ENCODE measurements at places on chromosomes 1 and 21.

- no peak for DNase-seq
Observed at GRCh38 chr1:184462155-184462554, 75.3 kb downstream of the C1orf21 start.

GRCh38 chr1:193607787-193608186, 421.4 kb upstream of the B3GALT2 start:
- no peak for DNase-seq

DNA sequence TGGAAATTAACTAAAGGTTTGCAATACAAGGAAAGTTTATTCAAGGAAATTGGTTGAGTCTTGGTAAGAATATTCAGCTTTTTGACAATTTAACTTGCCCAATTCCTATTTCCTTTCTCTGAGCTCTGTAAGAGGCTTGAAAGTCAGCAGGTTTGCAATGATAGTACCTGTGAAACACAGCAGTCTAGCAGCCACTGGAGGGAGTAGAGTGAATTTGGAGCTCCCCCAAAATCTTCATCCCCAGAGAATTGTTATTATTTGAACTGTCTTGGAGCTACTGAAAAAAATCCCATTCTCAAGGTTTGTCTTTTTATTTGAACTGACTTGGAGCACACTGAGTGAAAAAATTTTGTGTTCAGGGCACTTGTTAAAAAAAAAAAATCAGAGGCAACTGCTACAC, 654.2 kb upstream of the PKN2 start:
- no peak for DNase-seq

- DNase-seq: no peak
Observed at GRCh38 chr1:30675761-30676160, 47.6 kb downstream of the MATN1 start.

DNA sequence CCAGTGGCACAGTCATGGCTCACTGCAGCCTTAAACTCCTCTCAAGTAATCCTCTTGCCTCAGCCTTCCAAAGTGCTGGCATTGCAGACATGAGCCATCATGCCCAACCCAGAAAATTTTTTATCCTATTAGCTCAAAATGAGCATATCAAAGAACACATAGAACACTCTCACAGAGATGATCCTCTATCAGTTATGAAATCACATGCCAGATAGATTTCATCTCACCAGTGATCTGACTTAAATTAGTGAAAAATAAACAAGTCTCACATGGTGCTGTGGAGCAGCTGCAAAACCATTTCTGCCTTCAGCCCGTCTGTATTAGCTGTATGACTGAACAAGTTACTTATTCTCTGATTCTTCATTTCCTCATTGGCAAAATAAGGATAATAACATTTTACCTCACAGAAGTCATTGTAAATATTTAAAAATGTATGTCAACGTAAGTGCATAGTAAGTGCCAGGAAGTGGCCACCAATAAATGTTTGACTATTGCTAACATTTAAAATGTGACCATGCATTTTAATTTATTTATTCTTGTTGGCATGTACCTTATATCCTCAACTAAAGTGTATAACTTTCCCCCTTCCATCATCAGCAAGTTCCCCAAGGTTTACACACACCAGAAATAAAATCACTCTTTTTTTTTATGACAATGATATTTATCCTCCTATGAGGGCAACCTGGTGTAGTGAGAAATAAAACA, 29.0 kb upstream of the SLC19A2 start:
- DNase-seq: no peak

- DNase-seq: no peak
Observed at GRCh38 chr1:58710190-58711085, 10.6 kb upstream of the MYSM1 start.

DNA sequence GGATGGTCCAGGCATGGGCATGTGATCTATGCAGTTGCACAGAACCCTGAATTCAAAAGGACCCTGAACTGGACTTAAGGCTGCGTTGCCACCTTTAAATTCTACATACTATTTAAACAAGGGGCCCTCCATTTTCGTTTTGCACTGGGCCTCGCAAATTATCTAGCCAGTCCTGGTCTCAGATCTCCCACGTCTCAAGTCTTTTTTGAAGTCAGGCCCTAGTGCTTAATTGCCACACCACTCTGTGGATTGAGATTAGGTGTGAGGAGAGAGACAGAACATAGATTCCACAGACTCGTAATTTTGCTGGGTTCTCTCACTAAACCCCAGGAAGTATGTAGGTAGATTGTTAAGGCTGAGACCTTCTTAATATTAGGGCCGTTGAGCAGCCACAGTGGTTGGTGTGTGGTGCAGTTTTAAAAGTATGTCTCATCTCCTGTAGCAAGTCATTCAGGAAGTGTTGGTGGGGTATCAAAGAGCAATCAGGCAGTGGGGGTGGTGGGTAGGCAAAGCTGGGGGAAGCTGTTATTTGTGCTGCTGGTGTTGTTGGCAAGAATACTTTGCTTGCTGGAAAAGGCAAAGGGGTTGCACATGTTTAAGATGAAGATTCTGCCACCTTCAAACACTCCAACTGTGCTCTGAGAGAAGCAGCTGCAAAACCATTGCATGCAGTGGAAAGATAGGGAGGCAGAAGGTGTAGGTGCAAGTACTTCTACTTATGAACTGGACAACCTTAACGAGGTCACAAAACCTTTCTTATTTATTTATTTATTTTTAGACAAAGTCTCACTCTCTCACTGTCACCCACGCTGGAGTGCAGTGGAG, 11.2 kb downstream of the CD84 start:
- peak; percentile 62 for DNase-seq

DNA sequence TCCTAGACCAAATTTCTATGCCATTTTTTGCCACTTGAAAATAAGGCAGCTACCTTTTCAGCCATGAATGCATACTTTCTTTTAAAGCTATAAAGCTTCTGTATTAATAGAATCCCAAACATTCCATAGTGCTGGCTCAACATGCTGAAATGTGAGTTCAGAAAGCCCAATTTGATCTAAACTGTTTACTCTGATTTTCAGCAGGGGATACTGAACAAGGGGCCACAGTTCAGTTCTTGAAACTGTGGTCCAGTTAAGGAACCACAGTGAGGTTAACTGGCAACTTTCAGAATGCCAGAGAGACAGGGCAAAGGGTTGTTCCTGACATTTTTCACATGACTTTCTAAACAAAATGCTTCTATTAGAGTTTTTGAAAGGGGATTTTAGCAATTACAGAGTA, 85.7 kb upstream of the COL11A1 start:
- DNase-seq: no peak

GRCh38 chr21:36250423-36251075, 69.4 kb upstream of the MORC3 start:
- DNase-seq: no peak

GRCh38 chr1:24317956-24318614, 1.1 kb upstream of the GRHL3 start:
- no peak for DNase-seq

- no peak for DNase-seq
Observed at GRCh38 chr1:234542211-234542850, 63.4 kb upstream of the TARBP1 start.

DNA sequence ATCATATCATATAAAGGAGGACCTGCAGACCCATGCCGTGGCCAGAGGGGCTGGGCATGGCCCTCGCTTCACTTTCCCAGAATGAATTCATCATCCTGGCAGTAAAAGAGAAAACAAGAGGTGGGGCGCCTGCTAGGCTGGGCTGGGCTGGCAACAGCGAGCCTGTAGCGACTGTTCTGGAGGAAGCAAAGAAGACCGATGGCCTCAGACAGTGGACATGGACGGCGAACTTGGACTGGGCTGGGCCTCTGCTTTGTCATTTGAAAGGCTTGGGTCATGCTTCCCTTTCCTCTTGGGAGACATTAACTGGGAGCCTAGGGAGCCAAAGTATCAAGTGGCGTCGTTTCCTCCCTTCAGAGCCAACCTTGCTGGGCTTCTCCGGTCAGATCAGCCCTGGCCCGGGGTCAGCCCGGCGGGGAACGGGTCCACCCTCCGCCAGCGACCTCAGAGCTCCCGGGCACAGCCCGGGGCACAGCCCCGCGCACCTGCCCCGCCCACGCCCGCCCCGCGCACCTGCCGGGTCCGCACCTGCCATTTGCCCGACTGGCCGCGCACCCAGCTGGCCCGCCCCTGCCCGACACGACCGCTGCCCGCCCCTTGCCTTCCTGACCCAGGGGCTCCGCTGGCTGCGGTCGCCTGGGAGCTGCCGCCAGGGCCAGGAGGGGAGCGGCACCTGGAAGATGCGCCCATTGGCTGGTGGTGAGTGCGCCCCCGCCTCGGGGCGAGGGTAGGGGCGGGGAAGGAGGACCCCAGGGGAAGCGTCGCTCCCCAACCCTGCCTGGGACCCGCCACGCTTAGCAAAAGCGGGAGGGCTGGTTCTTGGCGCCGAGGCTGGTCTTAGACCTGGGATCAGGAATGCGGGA, at the start of gene FAM3B:
Gene FAM3B (plus strand): TSS at position 602 of the 863 bp plus-strand sequence. CDS start 79 bp downstream, at position 681.
- DNase-seq: no peak

DNA sequence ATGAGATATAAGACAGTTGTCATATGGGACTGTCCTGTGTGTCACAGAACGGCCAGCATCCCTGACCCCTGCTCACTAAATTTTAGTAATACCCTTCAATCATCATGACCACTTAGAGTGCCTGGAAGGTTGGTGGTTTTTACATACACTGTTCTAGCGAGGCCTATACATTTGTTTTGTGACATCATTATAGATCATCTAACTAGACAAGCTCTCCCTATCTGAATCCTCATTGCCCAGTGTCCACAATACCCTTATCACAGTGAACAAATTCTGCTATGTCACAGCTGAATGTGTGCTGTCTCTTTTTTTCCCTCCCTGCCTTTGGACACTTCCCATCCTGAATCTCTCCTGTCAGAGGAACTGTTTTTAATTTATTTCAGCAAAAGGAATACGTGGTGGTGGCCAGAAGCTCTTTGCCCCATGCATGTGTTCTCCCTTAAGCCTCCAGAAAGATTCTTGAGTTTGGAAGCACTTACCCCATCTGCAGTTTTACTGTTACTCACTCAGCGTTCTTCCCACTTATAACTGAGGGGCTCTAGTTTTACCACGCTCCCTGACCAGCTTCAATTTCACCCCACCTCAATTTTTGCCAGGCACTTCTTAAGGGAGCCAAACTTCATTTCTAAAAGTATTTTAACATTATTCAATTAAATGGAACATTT, 70.3 kb downstream of the OLFML2B start:
- no peak for DNase-seq

GRCh38 chr1:79792219-79792930, 785.8 kb upstream of the ADGRL4 start:
- no peak for DNase-seq

DNA sequence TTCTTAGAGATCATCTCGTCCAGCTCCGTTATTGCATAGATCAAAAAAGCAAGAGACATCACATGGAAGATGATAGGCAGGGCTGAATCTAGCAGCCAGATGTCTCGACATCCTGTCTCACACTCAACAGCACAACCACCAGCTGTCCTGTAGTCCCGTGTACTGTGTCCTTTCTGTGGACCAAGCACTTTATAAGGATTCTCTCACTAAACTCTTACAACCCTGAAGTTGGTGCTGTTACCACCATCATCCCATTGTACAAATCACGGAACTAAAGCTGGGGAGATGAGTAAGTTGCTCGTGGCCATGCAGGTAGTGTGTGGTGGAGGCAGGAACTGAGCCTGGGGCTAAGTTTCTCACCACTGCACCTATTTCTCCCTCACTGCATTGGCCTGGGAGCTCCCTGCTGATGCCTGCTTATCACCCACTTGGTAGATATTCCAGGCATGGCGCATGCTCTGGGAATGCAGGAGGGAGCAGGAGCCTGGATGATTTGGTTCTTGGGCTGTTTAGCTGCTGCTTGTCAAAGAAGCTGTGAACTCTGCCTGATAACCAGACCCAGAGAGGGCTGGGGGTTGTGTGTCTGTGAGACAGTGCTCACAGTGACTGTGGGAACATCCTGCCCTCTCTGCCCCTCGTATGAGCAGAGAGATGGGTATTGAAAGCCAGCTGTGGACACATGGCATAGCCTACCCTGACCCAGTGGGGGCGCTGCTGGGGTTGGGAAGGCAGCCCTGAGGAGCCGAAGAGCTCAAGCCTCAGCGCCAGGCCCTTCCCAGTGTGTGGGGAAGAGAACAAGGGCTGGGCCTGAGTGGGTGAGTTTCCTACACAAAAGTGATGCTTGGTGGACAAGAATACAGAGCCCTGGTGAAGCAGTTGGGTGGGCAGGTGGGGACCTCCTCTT, 13.6 kb downstream of the PPFIA4 start:
- DNase-seq: no peak

DNA sequence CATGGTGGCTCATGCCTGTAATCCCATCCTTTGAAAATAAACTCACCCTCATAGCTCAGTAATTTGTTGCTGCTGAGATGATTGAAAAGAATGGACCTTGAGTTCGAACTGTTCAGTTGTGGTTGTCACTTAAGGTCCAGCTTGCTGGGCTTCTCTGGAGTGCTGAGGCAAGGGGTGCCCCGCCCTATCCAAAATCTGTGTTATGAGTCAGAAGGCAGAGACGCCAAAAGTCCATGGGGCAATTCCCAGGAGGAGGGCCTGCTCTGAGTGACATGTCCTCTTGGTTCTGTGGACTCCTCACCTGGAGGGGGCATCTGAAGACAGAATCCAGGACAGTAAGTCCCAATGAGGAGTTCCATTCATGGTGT, 64.8 kb downstream of the MYOM3 start:
- DNase-seq: no peak

DNA sequence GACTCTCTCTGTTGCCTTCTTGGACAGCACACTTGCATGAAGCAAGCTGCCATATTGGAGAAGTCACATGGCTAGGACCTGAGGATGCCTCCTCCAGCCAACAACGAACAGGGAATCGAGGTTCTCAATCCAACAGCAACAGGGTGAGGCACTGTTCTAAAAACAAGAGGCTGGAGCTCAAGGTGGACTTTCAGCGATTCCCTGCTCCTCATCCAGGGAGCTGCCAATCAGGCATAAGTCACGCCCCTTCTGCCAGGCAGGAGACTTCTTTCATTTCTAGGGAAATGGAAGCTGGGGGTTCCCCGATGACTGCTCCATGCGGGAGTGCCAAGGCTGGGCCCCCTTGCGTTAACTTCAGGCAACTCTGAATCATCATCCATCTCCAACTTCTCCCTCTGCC, 22.7 kb upstream of the IFNAR1 start:
- no peak for DNase-seq

DNA sequence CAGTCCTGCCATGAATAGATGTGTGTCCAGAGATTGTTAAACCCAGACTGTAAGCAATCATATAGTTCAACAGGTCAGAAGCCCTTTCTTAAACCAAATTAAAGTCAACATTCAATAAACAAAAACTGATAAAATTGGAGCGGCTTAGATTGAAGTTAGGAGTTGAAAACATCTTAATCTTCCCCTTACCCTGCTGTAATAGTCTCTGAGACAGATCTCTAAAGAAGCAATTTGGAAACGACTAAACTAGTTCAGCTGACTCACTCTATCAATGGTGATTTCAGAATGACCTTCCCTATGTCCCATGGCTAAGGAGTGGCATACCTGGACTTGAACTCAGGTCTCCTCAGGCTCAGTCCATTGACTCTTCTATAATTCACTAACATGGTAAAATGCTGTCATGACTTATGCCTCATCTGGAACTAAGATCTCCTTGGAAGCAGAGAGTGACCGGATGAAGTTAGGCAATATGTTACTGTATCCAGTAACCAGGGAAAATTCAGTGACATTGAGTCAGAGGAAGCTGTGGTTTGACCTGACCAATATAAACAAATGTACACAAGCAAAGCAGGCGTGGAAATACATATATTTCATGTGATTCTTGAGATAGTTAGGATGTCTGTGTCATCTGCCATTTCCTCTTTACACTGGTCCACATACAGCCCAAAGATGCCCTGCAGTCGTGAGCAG, 30.1 kb downstream of the SGIP1 start:
- DNase-seq: no peak

- DNase-seq: peak; percentile 3
Observed at GRCh38 chr1:76901158-76901767, 34.0 kb downstream of the ST6GALNAC5 start.

GRCh38 chr1:246058466-246058865, 448.6 kb downstream of the SMYD3 start:
- DNase-seq: no peak

GRCh38 chr1:30872033-30872947, 36.3 kb downstream of the SDC3 start:
- DNase-seq: no peak

Data from stimulated activated CD4-positive, alpha-beta T cell treated with anti-CD3 and anti-CD28 coated beads, Interleukin-1b, Interleukin-23, amount 100 ng/mL, for 4 hours (primary cell).